ENCODE measurements at places on chromosomes 3 and 15.

DNA sequence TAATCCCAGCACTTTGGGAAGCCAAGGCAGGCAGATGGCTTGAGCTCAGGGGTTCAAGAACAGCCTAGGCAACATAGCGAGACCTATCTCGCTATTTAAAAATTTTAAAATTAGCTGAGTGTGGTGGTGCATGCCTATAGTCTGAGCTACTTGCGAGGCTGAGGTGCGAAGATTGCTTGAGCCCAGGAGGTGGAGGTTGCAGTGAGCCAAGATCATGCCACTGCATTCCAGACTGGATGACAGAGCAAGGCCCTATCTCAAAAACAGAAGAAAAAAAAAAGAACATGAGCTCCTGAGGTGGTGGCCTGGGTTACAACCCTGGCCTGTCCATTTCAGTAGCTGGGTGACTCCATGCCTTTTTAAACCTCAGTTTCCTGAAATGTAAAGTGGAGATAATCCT is 7.2 kb downstream of the DNASE1L3 start:
- no peak for DNase-seq

DNA sequence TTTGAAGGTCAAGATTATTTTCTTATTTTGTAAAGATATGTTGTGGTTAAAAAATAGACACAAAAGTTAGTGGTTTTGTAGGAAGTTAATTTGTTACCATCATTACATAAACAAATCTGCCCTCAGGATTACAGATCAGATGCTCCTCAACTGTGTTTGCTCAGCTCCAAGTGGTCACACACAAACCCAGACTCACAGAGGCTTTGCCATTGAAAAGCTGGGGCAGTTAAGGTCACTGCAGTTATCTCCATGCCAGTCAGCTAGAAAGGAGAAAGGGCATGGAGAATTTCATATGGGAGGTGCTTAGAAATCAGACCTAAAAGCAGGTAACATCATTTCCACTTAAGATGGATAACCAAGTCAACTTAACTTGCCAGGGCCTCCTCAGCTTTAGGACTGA is 825.7 kb upstream of the GBE1 start:
- DNase-seq: no peak

DNA sequence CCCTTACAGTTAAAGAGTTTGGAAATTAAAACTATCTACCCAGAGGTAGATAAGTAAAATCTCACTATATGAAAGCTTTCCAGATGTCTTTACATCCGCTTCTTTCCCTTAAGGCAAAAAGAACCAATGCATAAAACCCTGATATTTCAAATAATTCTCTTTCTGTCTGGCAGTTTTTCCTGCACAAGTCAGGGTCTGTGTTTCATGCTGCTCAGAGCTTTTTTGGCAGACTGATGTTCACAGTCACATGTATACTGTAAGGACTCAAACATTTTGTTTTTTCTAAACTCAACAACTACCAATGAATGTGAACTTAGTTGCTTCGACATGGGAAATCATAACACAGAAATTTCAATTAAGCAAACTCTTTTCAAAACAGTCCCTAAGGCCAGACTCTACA is 988.4 kb downstream of the EPHA3 start:
- DNase-seq: no peak

DNA sequence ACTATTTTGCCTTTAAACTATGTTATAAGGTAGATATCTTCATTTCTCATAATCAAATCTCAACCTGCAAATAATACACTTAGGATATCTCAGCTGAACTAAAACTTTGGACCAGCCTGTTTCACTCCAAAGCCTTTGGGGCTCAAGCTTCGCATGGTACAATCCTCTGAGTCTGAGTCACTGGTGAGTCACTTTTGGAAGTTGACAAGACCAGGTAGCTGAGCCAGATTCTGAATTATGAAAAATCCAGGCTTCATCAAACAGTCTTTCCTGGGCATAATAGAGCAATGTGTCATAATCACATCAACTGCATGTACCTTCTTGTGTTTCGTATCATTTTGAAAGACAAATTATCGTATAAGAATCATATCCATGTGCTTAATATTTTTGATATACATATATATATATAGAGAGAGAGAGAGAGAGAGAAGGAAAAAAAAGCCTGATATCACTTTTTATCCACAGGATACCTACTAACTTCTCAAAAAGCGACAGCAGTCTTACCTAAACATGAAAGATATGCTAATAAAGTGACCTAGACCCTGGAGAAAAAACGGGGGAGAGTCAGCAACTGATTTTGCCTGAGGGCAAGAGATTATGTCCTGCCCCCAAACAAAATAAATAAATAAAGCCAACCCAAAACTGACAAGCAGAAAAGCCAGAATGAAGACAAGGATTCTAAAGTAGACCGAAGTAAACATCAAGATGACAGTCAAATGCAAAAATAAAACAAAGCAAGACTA is 263.9 kb upstream of the TGFBR2 start:
- DNase-seq: peak; percentile 90

- DNase-seq: no peak
Measured at GRCh38 chr15:26882112-26882511, 15.2 kb downstream of the GABRA5 start.

- DNase-seq: no peak
Measured at GRCh38 chr15:60935130-60935529, 294.0 kb downstream of the RORA start.

- no peak for DNase-seq
Measured at GRCh38 chr15:40058476-40059140, 19.6 kb upstream of the SRP14 start.

GRCh38 chr15:38559131-38559530 is 5.5 kb downstream of the RASGRP1 start:
- no peak for DNase-seq

GRCh38 chr3:123961508-123961856 is 453 bp upstream of the CCDC14 start:
- DNase-seq: no peak

DNA sequence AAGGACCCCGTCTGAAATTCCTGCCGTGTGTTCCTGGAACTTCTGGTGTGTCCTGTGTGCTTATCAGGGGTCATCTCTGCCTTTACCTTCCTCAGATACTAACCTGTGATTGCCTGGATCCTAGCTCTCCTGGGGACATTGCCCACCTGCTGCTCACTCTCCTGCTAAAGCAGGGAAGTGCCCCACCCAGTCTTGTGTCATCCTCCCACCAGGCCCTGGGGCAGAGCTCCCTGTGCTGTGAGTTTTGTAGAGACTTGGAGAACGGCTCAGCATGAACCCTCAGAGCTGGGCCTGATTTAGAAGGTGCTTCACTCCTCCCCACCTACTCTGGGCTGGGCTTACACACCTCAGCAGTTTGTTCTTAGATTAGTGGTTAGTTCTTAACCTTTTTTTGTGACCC is 3.8 kb upstream of the TMEM44 start:
- no peak for DNase-seq

- DNase-seq: no peak
Measured at GRCh38 chr3:140552403-140552802, 125.5 kb upstream of the TRIM42 start.

- no peak for DNase-seq
Measured at GRCh38 chr3:1805331-1805730, 293.3 kb upstream of the CNTN4 start.

GRCh38 chr3:1404270-1404962 is 311.6 kb downstream of the CNTN6 start:
- DNase-seq: no peak

GRCh38 chr3:71912839-71913495 is 128.0 kb upstream of the PROK2 start:
- no peak for DNase-seq

DNA sequence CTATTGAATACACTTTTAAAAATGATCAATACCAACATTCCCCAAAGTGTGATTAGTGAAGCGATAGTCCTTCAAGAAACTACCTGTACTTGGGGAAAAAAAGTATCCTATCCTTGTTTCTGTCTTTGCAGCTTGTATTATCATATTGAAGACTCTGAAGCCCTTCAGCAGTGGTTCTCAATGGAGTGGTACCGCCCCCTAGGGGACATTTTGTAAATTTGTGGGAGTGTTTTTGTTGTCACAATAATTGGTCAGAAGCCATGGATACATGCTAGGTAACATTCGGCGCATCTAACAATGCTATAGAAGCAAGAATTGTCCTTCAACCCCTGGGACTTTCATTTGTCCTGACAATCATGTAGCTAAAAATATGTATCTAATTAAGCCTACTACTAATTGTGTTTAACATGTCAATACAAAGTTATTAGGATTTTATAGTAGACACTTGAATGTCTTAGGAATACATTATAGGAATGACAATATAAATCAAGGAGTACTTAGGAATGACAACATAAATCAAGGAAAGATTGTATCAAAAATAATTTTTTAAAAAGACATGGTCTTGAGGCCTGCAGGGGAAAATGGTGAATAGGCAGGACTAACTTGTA is 53.7 kb downstream of the NMD3 start:
- peak; percentile 13 for DNase-seq

- DNase-seq: no peak
Measured at GRCh38 chr15:57746786-57747185, 40.3 kb downstream of the POLR2M start.

DNA sequence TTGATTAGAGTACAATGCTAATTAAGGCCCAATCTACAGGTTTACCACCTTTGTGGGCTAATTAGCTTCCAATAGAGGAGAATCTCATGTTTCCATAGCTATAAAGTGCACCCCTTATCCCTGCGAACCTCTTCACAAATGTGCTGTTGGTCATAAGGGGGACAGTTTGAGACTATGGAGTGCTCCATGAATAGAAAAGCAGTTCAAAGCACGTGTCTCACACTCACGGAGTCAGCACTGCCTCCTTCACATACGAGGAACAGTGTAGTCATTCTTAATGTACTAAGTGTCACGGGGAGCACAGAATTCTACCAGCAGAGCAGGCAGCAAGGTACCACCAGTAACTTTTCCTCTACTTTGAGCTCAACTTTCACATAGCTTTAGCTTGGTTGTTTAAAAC is 62.1 kb downstream of the ETV5 start:
- DNase-seq: no peak

- DNase-seq: no peak
Measured at GRCh38 chr3:58658508-58658907, 8.1 kb downstream of the FAM3D start.

- no peak for DNase-seq
Measured at GRCh38 chr3:25554376-25554775, 110.3 kb downstream of the TOP2B start.

GRCh38 chr3:103247459-103247858 is 812.6 kb downstream of the ZPLD1 start:
- no peak for DNase-seq

- DNase-seq: no peak
Measured at GRCh38 chr3:70822669-70823068, 510.2 kb upstream of the MDFIC2 start.

- peak; percentile 58 for DNase-seq
Measured at GRCh38 chr3:59212128-59212779, 162.4 kb upstream of the CFAP20DC start.

DNA sequence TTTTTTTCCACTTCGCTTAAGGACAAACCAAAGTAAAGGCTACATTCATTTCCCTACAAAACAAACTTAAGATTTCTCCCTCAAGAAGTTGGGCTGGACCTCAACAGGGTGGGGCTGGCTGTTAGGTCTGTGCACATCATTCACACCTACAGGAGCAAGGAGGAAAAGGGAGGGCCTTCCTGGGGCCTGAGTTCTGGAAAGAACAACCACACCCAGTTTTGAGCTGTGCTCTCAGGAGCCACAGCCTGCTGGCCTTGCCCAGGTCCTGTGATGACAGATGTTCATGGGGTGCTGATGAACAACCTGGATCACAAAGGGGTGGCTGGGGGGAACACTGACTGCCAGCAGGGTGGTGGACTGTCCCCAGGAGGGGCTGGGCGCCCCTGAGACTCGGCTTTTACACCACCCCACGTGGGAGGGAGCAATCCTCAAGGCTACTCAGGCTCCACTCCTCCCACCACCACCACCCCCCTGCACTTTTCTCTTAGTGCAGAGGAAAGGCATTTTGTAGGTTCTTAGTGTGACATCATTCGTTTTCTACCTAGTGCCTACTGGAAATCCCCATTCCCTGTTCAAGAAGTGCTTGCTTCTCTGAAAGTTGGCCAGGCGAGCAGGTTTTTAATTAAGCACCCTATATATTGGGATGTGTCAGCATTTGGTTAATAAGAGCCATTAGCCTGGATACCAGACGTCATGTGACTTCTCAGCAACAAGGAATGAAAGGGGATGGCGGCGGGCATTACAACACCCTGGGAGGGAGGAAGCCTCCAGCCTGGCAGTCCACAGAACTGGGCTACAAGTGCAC is 35.7 kb downstream of the CCNB2 start:
- no peak for DNase-seq

Data from LoVo (cell line).